ENCODE measurements at places on chromosomes 13 and 19.

DNA sequence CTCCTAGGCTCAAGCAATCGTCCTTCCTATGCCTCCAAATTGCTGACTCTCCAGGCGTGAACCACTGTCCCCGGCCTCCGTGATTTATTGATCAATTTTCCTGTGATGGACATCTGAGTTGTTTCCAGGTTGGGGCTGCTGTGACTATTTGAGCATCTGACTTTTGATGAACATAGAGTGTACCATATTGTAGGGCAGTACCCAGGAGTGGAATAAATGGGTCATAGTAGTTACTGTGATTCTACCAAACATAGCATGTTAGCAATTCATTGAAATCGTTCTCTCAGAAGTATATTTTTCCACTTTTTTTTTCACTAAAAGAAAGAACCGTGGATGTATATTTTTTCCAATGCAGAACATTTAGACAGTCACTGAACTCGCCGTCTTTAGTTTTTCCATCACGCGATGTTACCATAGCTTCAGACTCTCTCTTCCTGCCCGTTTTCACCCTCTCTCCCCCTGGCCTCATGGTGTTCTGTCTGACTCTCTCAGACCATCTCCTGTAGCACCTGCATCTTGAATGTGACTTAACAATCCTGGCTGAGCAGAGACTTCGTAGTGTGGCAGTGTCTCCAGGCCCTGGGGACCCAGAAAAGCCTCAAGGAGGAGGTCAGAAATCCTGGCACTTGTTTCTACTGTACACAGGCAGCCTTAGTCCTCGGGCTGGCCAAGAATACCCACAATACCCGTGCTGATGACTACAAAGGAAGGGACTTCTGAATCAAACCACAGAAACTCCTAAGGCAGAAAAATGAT, 3.2 kb upstream of the RASGRP4 start:
- no peak for DNase-seq

DNA sequence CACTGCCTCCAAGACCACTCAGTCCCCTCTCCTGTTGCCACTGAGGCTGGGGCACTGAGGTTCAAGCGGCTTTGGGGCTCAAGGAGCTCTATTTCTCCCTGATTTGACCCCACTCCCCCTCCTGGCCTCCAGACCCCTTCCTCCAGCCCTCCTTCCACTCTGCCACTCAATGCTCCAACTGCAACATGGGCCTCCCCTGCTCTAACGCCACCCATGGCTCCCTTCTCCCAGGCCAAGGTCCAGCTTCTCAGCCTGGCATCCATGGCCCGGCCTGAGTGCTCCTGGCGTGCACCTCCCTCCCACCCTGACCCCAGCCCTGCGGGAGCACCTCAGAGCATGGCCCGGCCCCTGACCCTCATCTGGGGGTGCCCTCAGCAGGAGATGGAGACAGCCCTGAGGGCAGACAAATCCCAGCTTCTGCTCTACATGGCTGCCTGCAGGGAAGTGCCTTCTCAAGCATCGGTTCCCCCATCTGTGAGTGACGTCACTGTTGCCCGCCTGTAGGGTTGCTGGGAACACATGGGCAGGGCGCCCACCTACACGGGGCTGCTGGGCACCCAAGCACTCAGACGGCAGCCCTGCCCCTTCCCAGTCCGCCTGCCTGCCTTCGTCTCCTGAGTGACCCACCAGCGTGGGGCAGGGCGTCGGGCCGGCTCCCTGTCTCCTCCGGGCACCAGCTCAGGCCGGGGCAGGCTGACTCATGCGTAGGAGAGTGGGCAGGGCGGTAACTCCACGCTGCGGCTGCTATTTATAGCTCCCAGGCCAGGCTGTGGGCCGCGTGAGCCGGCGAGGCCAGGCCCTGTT, 1.6 kb upstream of the DIRAS1 start:
- no peak for DNase-seq

DNA sequence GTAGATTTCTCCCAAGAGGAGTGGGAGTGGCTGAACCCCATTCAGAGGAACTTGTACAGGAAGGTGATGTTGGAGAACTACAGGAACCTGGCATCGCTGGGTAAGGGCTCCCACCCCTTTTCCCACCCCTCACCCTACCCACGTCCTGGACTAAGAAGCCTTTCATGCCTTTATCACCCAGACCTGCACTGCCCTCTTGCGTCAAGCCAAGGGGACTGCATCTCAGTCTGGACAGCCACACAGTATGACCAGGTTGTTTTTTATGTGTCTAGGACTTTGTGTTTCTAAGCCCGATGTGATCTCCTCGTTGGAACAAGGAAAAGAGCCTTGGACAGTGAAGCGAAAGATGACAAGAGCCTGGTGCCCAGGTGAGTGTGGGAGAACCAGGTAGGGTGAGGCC, 8.8 kb downstream of the ZFP28 start:
- DNase-seq: no peak

DNA sequence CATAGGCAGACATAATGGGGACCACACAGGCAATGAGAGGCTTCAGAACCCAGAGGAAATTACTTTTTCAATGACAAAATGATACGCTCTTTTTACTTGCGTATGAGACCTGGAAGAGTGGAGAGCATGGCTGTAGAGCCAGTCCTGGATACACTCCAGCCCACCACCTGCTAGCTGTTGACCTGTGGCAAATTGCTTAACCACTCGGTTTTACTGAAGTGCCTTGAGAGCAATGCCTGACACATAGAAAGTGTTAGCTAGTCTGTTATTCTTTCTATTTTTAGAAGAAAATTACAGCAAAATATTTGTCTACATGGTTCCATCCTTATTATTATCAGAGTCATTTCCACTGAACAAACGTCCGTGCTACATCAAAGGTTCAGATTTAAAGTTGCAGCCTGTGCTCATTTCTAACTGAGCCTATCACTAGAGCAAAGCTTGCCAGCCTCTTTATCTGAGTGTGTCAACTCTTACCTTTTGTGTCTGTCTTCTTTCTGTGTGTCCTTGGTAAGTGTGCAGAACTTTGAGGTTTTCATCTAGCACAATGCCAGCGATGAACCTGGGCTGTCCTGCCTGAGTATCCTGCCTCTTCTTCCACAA, 9.6 kb upstream of the GPR183 start:
- DNase-seq: no peak

DNA sequence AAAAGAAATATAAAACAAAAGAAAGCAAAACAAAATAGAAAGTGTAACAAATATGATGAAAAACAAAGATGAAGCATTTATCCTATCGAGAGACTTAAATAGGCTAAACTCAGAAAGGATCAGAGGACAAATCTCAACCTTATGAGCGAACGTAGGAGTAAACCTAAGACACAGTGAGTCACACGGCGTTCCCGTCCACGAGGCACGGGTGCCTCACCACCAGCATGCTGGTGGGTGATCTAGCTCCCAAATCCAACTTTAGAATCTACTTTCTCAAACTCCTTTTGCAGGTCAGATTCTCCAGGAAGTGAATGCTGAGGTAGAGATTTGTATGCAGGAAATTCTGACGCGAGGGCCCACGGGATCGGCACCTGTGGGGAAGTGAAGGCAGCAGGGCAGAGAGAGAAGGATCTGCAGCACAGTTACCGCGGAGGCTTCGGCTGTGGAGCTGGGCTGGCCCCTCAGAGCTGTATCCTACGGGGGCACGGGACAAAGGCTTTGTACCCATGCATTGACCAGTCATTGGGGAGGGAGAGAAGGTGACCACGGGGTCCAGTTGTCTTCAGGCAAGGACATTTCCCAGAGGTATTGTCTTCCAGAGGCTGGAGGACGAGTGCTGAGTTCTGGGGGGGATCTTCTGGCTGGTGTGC, 7.5 kb upstream of the MIER2 start:
- no peak for DNase-seq

- DNase-seq: peak; percentile 44
Measured at GRCh38 chr19:16185768-16186123, 536 bp downstream of the FAM32A start.

DNA sequence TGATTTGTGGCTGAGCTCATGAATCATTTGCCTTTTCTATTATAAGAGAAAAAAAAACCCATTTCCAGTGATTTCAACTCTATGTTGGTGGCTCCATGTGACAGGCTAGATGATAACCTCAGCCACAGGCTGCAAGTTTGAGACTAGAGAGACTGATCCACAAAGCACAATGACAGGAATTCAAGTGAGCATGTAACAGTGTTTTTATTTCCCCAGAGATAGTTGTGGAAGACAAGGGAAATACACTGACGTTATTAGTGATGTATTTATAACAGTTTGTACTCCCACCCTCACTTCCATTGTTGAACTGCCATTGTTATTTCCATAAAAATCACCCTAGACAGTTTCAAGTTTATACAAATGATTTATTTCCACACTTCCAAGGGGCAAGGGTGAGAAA, 27.9 kb upstream of the EDNRB start:
- DNase-seq: no peak

- DNase-seq: no peak
Measured at GRCh38 chr19:50418176-50419021, at the start of gene SPIB. Gene SPIB, plus strand, starts transcription at chr19:50418938. Its CDS starts 25 bp downstream, at chr19:50418963.

- peak; percentile 72 for DNase-seq
Measured at GRCh38 chr19:17950310-17951156, 16.4 kb upstream of the KCNN1 start.

DNA sequence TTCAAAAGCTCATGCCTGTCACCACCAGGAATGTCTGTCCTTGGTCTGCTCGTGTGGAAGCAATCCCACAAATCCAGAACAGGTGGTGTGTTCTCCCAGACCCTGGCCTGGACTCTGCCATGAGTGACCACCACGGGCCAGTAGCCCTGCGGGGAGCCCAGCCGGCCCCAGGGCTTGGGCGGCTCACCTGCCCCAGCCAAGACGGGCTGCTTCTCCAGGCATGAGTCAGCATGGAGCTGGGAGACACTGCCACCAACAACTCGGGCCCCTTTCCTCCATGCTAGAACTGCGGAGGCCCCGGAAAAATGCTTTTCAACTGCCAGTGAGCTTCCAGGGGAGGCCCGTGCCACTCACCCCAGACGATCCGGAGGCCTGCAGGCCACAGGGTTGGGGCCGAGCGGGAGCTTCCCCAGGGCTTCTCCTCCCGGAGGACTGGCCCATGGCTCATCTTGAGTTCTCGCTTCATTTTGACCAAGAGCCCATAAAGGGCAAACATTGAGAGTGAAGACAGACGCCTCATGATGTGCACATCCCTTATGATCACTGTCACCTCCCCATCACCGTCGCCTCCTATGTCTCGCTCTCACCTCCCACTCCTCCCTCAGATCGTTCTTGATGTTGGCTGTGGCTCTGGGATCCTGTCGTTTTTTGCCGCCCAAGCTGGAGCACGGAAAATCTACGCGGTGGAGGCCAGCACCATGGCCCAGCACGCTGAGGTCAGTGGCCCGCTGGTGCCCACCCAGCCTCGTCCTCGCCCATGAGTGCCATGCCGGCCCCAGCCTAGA, 16.7 kb downstream of the YIPF2 start:
- DNase-seq: no peak

- no peak for DNase-seq
Measured at GRCh38 chr13:29607465-29607864, 12.0 kb upstream of the SLC7A1 start.

- DNase-seq: no peak
Measured at GRCh38 chr13:99335603-99336002, 28.4 kb upstream of the GPR183 start.

- DNase-seq: no peak
Measured at GRCh38 chr13:40223585-40223984, 442.9 kb downstream of the FOXO1 start.

- no peak for DNase-seq
Measured at GRCh38 chr19:29798774-29799497, 12.9 kb upstream of the CCNE1 start.

DNA sequence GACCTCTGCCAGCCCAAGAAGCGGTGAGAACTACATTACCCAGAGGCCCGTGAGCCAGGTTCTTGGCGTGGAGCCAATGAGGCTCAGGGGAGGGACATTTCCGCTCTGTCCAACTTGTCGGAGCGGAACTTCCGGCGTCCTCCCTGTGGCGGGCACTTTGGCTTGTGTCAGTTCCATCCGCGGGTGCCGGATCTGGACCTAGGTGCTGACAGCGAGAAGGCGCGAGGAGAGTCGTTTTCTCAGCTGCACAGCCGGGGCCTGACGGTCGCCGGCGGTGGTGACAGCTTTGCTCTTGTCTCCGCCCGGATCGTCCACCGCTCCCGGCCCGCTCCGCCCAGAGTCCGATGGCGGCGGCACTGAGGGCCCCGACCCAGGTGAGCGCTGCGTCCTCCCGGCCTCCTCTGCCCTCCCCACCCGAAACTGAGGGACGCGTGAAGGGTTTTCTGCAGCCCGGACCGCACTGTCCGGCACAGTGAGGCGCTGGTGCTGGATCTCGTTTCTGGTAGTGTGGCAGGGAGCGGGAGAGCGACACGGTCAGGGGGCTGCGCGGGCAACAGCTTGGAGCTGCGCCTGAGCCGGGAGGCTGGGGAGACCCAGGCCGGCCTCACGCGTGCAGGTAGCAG, at the start of gene ZNF530:
Gene ZNF530, plus strand, starts transcription at position 125 of the 623 bp plus-strand sequence. CDS start 4,461 bp downstream, outside the sequence.
- peak; percentile 90 for DNase-seq

DNA sequence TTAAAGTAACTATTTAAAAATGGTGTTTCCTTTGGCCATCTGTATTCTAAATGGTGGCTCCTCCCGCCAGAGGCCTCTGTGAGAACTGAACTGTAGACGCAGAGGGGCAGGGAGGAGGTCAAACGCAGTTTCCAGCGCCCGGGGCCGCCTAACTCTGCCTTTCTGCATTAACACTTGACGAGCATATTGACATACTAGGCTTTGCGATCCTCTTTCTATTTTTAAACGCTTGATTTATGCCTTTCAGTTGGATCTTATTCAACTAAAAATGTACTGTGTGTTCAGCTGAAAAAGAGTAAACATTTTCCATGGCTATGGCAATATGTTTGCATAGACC, 74.7 kb downstream of the SPACA7 start:
- no peak for DNase-seq

- DNase-seq: no peak
Measured at GRCh38 chr19:34793565-34793964, 20.6 kb upstream of the ZNF599 start.

- DNase-seq: no peak
Measured at GRCh38 chr13:25687471-25688225, 315.9 kb downstream of the ATP8A2 start.

- no peak for DNase-seq
Measured at GRCh38 chr13:94658926-94659597, 53.3 kb downstream of the SOX21 start.

DNA sequence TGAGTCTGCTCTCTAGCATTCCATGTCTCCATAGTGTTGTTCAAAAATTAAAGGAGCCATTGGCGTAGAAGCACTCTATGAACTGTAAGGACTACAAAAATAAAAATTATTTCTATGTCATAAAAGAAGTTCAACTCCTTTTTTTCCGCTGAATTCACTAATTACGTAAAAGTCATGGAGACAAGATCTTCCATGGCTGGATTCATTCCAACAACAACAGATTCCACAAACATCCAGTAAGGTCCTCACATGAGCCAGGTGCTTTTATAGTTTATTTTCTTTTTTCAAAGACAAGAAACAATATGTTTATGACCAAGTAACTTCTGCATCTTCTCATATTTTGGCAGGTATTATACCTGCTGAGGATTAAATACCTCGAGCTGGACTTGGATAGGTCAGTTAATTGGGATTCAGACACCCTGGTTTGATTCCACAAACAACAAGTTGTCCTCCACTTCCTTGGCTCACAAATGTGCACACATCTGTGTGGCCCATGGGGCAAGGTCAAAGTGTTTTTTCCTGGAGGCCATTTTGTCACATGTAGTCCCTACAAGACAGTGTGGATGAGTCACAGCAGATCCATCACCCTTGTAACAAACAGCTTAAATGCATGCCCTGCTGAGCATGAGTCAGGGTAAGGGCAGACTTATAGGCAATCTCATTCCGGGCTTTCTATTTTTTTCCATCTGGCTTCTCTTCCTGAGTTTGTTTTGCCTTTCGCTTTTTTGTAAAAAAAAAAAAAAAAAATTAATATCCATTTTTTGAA, 475.6 kb downstream of the COG6 start:
- no peak for DNase-seq

- DNase-seq: no peak
Measured at GRCh38 chr19:55611300-55611982, 6.0 kb downstream of the ZNF865 start.

Measured in CD4-positive, alpha-beta T cell treated with Interleukin-10 for 1 hour (primary cell).